Endodermal cell (in vitro differentiated cells): ENCODE measurements at places on chromosomes 13 and 19.

GRCh38 chr13:30737511-30738337 lies 2.4 kb downstream of the ALOX5AP start:
- no peak for DNase-seq

DNA sequence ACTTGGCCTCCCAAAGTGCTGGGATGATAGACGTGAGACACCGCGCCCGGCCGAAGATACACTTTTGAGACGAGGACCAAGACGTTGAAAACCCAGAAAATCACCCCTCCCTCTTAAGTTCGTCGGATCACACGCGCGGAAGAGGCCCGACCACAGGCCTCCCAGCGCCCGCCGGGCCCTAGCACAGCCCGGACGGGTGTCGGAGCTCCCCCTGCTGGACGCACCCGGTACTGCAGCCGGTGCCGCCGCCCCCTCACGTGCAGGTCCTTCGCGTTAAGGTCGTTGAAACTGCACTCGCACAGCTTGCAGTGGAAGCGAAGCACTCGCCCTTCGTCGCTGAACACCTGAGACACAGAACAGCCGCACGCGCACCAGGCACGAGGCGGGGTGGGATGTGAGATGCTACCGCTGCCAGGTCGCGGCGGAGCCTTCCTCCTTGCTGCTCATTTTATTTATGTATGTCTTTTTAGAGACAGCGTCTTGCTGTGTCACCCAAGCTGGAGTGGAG lies 35.7 kb upstream of the MATK start:
- peak; percentile 95 for DNase-seq

GRCh38 chr19:18843960-18844359 lies 12.2 kb downstream of the UPF1 start:
- DNase-seq = no peak

GRCh38 chr13:109547942-109548341 lies 238.4 kb downstream of the IRS2 start:
- no peak for DNase-seq

GRCh38 chr13:51045451-51045850 lies 65.6 kb downstream of the C13orf42 start:
- DNase-seq = peak; percentile 44

GRCh38 chr19:6970021-6970420 lies 51.2 kb downstream of the MBD3L2B start:
- no peak for DNase-seq

DNA sequence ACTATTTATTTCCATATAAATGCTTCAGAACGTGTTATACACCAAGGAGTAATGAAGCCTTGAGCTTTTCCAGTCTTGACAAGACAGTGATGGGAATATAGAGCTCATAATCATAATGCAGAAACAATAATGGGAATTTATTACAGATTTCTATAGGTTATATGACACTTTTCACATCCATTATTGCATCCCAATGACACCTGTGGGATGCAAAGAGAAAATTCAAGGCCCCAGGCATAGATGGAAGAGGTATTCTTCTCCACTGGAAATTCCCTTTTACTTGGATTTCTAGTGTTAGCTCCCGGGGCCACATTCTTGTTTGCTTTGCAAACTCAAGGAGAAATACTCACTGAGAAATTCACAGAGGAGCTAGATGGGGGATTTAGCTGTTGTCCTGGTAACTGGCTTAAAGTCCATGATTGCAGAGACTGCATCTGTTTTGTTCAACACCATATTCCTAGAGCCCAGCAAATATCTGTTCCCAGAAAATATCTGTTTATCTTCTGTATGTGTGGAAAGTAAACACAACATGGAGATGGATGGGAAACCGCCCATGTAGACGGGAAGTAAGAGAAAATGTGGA lies 30.6 kb upstream of the TNFSF11 start:
- DNase-seq = no peak

DNA sequence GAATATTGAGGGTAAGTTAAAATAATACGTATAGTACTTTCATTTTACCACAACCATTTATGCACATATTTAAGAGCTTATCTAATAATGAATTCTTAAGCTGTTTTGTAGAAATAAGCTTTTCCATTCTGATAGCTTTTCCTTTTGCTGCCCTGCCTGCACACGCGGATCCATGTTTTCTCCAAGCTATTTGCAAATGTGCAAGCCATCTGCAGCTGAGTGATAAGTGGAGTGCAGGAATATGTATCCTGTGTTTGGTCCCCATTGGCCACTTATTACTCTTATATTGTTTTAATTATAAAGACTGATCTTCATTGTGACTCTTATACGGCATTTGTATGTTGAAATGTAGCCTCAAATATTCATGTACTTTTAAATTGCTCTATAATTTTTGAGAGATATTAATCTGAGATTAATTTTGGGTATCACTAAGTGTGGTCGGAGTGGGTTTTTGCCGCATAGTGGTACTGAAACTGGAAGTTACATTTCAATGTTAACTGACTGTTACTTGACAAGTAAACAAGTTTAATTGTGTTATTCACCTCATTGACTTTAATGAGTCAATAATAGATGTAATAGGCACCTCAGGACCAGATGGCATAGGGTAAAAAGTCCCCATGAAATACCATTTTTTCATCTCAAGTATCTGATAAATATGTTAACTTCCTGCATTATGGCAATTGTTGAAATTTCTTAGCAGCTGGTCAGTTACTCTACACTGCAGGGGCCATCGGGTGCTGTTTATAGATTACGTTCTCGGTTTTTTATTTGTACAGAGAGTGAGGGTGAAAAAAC lies 1567.4 kb downstream of the EFNB2 start:
- no peak for DNase-seq

- DNase-seq = no peak
These were observed 55.7 kb downstream of the SPATA13 start for GRCh38 chr13:24216176-24216575.

DNA sequence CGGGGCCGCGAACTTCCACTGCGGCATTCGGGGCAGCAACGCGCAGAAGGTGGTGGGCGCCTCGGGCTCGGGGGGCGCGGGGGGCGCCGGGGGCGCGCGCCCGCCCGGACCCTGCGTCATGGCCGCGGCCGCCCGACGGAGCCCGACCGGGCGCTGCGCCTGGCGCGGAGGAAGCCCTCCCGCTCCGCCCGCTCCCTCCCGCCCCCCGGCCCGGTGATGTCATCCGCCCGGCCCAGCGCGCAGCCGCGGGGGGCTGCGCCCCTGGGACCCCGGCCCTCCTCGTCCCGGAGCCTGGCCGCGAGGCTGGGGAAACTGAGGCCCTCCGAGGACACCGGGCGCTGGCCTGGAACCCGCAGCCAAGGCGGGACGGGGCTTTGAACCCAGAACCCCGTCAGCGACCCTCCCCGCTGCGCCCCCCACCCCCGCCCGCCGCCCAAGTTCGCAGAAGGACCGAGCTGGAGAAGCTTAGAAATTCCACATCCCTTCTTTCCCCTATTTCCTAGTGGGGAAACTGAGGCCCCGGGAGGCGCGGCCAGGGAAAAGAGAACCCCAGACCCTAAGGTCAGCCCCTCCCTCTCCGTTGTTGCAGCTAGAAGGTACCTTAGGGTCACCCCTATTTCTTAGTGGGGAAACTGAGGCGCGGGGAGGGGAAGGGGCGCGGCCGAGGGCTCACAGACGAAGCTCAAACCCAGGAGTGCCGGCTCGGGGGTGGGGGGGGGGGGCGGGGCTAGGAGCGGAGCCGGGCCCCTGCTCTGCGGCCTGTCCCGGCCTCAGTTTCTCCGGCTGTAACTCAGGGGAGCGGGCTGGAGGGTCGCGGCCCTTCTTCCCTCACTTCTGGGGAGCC lies at the start of gene SHC2:
Gene SHC2 (minus strand): TSS at position 157 of the 844 bp plus-strand sequence. CDS start 37 bp downstream, at position 120.
- DNase-seq = no peak

- DNase-seq = no peak
These were observed 6.9 kb upstream of the JUNB start for GRCh38 chr19:12784394-12784870.

GRCh38 chr13:29914581-29914980 lies 64.2 kb upstream of the UBL3 start:
- no peak for DNase-seq

DNA sequence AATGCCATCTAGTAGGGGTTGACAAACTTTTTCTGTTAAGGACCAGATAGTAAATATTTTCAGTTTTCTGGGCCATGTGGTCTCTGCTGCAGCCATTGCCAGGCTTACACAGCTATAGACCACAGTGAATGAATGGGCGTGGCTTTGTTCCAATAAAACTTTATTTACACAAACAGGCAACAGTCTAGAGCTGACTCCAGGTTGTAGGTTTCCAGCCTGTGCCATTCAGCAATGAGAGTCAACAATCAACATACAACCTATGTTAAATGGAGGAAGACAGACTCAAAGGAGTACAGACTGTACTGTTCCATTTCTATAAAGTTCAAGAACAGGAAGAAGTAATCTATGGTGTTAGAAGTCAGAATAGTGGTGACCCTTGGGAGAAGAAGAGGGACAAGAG lies 15.2 kb upstream of the IZUMO2 start:
- DNase-seq = no peak

- DNase-seq = no peak
These were observed 22.2 kb downstream of the PCID2 start for GRCh38 chr13:113186061-113186900.

GRCh38 chr19:49929611-49930482 lies 543 bp upstream of the NUP62 start:
- DNase-seq = peak; percentile 99

- no peak for DNase-seq
These were observed 12.2 kb downstream of the GTF2F2 start for GRCh38 chr13:45132369-45133064.

DNA sequence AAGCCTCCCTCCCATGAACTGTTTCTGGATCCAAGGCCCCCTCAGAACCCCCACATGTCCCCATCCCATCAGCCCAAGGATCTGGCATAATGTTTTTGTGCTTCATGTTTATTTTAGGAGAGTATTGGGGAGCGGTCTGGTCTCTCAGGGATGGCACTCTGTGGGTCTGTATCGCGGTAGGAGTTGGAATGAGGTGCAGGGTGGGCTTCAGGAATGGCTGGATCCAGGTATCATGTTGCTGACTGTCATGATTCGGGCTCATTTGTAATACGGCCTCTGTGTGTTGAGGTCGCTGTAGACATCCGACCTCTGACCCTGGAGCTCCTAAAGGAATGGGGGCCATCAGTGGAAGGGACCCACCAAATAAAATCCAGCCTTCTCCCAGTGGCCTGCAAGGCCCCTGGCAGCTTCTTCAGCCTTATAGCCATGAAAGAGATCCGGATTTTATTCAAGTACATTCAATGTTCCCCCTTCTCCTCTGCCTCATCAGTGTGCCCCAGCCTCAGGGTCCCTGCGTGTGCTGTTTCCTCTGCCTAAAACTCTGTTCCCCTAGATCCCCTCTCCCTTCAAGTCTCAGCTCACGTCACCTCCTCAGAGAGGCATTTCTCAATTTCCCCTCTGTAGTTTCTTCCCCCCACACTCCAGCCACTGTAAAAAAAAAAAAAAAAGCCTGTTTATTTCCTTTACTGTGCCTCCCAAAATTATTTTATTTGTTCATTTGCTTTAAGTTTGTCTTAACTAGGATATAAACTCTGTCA lies 2.2 kb downstream of the HCST start:
- no peak for DNase-seq
